GOT3 (cell line): ENCODE measurements at places on chromosomes 6 and 20.

GRCh38 chr6:123575188-123575587, 61.6 kb downstream of the TRDN start:
- DNase-seq = no peak

- DNase-seq = no peak
Observed at GRCh38 chr6:16740097-16740496, 21.2 kb downstream of the ATXN1 start.

DNA sequence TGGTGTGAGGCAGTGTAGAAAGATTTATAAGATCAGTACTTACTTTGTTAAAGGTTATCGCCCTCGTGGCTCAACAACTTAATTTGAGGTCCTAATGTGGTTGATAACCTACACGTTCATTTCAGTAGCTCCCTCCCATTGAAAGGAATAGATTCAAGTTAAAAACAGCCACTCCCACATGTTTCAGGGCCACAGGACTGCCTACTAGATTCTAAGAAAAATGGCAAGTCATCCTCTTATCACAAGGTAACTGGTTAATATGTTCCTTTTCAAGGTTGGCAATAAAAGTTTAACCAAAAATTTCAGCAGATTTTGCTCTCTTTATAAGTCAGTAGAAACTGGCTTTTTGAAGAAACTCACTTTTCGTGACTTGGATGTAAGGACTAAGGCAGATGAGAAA, 17.1 kb downstream of the GSTA2 start:
- DNase-seq = no peak

DNA sequence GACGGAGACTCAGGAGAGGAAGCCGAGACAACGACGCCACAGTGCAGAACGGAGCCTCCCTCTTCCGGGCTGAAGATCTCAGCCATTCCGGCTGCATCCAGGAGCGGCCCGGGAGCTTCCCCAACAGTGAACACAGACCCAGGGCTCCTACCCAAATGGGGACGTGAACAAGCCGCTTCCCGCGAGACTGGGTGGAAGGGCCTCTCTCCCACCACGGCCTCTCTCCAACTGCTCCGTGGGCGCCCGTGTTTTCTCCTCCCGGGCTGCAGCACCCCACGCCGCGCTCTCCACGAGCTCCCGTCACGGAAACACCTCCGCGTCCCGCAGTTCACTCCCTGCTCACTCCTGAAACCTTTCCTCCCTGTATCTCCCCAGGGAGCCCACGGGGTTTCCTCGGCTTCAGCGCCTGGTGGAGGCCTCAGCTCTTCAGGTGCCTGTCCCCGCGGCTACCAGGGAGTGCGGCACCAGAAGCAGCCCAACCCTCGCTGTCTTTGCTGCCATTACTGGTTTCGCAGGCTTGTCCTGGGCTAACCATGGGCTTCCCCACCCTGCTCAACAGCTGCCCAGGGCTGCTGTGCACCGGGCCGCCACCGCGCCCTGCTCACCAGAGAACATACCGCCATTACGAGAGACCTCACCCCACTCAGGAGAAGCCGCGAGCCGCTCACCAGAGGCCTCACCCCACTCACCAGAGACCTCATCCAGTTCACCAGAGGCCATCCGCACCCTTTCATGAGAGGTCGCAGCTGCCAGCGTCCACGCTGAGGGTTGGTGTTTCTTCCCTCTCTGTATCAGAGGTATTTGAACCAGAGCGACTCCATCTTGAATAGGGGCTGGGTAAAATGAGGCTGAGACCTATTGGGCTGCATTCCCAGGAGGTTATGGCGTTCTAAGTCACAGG, 922.8 kb downstream of the QKI start:
- DNase-seq = no peak

GRCh38 chr6:133501675-133502270, 260.6 kb downstream of the EYA4 start:
- no peak for DNase-seq

- DNase-seq = no peak
Observed at GRCh38 chr6:122130026-122130348, 269.5 kb upstream of the HSF2 start.

- DNase-seq = no peak
Observed at GRCh38 chr6:170555305-170555704, 1.1 kb downstream of the TBP start.

DNA sequence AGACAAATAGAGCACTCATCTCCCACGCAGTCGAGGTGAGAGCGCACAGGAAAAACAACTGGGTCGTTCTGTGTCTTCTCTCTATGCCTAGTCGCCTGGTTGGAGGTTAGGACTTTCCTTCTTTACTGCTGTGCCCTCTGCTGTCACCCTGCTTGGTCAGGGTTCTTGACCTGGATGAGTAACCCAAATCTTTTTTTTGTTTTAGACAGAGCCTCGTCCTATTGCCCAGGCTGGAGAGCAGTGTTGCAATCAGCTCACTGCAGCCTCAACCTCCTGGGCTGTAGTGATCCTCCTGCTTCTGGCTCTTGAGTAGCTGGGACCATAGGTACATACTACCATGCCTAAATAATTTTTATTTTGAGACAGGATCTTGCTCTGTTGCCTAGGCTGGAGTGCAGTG, 24.5 kb downstream of the PRPF6 start:
- no peak for DNase-seq

GRCh38 chr20:25216199-25216945, 20.9 kb downstream of the ENTPD6 start:
- no peak for DNase-seq

GRCh38 chr6:166052837-166053236, 114.8 kb downstream of the TBXT start:
- no peak for DNase-seq

DNA sequence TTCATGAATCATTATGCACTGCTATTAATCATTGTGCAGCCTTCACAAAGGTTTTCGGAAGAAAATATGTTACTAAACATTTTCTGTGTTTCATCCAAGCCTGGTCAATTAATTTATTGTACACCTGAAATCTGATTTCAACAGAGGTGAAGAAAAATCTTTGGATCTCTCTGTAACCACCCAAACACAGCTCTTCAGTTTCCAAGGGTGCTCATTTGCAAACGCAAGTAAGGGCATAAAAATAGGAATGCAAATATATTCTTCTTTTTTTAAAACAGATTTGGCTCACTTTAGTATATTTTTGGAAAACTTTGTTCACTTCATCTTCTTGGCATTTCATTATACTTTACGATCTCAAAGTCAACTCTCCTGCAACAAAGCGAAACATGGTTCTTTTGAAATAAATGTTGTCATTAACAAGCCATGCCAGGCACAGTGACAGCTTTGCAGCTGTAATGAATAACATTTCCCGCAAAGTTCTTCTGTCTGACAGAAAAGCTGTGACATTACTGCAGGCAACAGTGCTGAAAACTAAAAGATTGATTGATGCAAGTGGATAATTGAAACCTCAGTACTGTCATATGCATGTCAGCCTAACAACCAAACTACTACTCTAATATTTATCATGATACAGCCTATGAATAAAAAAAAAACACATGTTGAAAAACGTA, 348.3 kb downstream of the FRK start:
- no peak for DNase-seq

- no peak for DNase-seq
Observed at GRCh38 chr6:129929433-129929832, 68.3 kb upstream of the TMEM244 start.

GRCh38 chr6:32819729-32820128, 2.9 kb upstream of the HLA-DOB start:
- no peak for DNase-seq

DNA sequence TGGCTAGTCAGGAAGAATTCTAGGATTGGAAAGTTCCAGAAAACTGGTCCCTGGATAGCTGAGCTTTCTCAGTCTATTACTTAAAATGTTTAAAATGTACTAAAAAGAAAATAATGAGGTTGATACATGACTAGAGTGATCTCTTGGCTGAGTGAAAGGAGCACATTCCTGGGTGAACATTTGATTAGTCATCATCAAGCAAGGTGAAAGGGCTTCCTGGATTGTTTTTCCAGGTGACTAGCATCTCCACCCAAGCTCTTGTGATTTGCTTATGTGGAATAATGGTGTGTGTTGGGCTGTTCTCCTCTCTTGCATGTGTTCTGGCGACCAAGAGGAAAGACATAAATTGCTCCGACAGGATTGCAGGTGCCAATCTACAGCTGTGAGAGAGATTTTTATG, 42.9 kb downstream of the PKIB start:
- DNase-seq = no peak

DNA sequence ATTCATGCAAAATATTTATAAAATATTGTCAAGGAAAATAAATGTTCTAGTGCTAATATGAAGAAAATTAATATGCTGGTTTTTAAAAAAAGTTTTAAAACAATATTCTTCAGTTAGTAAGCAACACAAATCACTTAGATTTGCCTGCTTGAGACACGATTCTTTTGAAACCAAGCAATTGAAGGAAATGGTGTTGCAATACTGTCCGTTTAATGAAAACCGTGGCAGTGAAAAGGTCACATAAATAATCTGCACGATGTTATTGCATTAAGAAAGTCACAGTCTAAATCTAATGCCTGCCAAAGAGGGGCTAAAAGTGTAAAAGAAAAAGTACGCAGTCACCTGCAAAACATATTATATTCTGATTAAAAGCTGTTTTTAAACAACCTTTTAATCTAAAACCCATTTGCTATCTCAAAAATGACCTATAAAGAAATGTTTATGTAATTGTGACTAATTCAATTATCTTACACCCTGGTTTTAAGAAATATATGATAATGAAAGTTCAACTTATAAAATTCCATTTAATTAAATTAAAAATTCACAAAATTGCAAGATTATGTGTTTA, 143.0 kb downstream of the GMDS start:
- DNase-seq = no peak

GRCh38 chr20:20953738-20954618, 152.2 kb downstream of the LINC00237 start:
- no peak for DNase-seq

GRCh38 chr6:79984261-79984660, 20.2 kb upstream of the TTK start:
- no peak for DNase-seq

DNA sequence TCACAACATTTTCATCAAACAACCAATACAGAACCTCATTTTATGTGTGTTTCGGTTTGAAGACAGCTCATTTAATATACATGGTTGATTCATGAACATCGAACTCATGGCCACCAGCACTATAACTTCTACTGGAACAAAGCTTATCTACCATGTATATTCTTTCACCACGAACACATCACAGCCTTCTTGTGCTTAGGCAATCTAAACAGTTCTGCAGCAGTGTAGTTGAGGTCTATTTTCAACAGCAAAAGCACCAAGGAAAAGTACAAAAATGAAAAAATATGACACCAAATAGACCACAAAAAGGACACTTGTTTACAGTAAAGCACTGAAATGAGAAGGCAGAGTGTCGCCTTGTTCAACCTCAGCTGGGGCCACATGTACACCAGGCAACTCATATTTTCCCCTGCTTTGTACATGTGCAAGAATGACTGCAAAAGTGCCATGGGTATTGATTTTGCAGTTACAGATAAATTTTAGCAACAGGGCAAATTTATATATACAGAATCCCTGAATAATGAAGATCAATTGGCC, 25.8 kb upstream of the KCNK5 start:
- DNase-seq = no peak

DNA sequence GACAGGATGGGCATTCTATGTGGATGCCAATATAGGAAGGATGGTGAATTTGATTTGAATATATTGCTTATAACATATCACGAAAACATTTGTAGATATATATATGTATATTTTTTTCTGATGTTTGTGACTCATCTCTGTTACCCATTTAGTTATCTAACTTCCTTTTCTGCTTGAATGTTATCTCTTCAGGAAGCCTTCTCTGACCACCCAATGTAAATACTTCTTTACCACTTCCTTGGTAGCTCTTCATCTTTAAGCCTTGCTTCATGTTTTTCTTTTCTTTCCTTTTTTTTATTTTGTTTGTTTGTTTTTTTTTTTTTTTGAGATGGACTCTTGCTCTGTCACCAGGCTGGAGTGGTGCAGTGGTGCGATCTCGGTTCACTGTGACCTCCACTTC, 260.5 kb upstream of the EPHA7 start:
- DNase-seq = no peak

DNA sequence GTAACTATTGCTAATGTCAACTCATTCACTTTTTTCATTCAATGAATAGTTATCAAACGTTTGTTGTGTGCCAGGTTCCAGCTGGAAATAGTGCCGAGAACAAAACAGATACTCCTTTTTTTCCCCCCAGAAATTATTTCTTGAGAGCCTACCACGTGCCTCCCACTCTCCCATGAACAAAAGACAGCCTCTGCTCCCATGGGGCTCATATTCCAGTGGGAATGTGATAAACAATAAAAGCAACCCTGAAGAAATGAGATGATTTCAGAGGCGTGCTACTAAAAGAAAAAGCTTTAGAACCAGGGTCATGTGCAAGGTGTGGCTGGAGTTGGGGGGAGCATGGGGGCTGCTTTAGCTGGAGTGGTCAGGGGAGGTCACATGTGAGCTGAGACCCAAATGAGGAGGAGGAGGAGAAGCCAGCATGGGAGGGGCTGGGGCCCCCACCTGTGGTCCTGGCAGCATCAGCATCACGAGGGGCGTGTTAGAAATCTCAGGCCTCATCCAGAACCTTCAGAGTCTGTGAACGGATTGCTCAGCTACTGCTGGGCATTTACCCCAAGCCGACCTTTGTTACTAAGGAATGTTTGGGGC, 157.4 kb downstream of the EYA2 start:
- no peak for DNase-seq

GRCh38 chr6:12661432-12662089, 55.0 kb upstream of the PHACTR1 start:
- DNase-seq = no peak

- DNase-seq = no peak
Observed at GRCh38 chr6:39221779-39222641, 7.3 kb downstream of the KCNK5 start.

DNA sequence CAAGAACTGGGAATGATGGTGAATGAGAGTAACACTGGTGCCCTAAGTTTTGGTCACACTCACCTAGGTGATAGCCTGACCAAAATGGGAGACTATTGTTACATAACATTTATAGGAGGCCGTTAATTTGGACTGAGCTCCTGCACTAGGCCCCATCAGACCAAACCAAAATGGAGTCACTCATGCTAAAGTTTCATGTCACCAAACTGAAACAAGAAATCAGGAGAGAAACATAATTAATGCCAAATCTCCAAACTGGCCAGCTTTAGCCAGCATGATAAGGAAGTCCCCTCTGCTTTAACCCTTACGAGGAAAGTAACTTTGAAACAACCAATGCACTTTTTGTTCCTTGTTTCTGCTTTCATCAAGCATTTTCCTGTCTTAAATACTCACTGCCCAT, 110.9 kb upstream of the SLC22A16 start:
- no peak for DNase-seq

DNA sequence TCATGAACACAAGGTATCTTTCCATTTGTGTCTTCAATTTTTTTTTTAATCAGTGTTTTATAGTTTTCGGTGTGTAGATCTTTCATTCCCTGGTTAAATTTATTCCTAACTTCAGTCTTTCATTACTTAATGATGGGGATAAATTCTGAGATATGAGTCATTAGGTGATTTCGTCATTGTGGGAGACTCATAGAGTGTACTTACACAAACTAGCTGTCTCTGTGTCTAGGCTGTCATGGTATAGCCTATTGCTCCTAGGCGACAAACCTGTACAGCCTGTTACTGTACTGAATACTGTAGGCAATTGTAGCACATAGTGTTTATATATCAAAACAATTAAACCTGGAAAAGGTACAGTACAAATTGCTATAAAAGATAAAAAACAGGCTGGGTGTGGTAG, 42.1 kb downstream of the SMAP1 start:
- DNase-seq = no peak

- DNase-seq = no peak
Observed at GRCh38 chr20:41437836-41438235, 71.2 kb upstream of the EMILIN3 start.
